ENCODE measurements at places on chromosomes 3 and 15. TPM values are rescaled to one million over a fixed set of nuclear protein-coding genes. Genes with fewer than 3 reads are reported as not detected.

- DNase-seq = no peak
These were observed 105.6 kb downstream of the FBLN2 start for GRCh38 chr3:13654330-13655060.

GRCh38 chr15:94230883-94231722 lies at the start of gene MCTP2:
Gene MCTP2, plus strand, starts transcription at chr15:94231561. Its CDS starts 66,705 bp downstream, at chr15:94298266.
- peak; percentile 84 for DNase-seq

DNA sequence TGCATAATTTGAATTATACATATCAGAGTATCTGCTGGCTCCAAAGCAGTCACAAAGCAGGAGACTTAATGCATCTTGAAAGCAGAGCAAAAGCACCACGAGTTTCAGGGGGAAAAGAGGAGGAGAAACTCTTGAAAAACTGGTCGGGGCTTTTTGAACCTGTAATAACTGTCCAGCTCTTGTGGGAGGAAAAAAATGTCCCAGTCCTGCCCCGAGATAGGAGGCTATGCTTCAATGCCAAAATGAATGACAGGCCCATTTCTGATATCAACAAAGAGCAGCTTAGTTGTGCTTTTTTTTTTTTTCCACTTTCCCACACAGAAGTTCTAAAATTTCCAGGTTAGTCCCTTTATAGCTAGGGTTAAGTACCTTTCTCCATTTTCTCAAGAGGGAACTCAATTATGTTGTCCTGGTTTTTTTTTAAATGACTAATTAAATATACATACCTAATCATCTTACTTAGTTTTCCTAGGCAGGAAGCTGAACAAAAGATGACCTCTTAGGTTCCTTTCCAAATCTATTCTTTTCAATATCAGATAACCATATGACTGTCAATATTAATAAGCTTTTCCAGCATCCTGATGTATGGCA lies 120.2 kb downstream of the TFDP2 start:
- no peak for DNase-seq

- no peak for DNase-seq
These were observed 19.3 kb upstream of the TTBK2 start for GRCh38 chr15:42939841-42940240.

Gene CSTA
- 3.6 TPM for total RNA-seq

Gene IDH3A
- total RNA-seq = 68.3 TPM

Gene PARP14
- total RNA-seq = 79.6 TPM

Measured in aorta (tissue), 5 donors.